Activated CD4-positive, alpha-beta T cell treated with anti-CD3 and anti-CD28 coated beads, Interleukin-2, amount 50 U/mL, for 4 hours (primary cell): ENCODE measurements at places on chromosomes 1 and 21.

DNA sequence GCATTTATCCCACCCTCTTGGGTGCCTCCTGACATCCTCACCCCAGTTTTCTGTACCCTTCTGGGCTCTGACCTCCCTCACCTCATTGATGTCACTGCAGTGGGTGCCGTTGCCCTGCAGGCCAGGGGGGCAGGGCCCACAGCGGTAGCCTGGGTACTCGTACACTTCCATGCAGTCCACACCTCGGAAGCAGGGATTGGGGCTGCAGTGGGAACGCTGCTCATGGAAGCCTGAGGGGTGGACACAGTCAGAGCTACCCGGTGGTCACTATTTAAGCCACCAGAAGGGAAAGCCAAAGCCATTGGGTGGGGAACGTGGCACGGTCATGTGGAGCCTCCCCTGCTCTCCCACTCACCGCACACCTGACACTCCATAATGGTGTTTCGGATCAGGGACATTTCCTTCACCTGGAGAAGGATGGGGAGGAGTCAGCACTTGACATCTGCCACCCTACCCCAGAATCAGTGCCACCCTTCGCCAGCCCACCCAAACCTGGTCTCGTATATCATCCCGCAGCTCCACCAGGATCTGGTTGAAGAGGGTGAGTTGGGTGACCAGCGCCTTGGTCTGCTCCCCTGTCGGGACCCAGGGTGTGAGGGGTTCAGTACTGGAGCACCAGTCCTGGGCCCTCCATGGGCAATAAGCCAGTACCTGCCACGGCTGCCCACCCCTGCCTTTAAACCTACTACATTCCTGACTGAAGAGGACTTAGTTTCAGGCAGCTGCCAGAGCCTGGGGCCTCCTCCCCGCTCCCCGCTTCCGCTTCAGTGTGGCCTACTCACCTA, 4.8 kb downstream of the THBS3 start:
- no peak for DNase-seq

- DNase-seq = no peak
These were observed 86.5 kb downstream of the ELAVL4 start for GRCh38 chr1:50195205-50195604.

DNA sequence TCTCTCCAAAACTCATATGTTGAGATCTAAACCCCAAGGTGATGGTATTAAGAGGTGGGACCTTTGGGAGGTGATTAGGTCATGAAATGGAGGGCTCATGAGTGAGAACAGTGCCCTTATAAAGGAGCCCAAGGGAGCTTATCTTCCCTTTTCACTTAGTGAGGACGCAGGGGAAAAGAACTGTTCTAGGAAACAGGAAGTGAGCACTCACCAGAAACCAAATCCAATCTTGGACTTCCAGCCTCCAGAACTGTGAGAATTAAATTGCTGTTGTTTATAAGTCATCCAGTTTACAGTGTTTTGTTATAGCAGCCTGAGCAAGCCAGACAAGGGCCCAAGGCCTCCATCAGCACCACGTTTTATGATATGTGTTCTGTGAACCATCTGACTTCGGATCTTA, 60.3 kb upstream of the LRRC8D start:
- no peak for DNase-seq

DNA sequence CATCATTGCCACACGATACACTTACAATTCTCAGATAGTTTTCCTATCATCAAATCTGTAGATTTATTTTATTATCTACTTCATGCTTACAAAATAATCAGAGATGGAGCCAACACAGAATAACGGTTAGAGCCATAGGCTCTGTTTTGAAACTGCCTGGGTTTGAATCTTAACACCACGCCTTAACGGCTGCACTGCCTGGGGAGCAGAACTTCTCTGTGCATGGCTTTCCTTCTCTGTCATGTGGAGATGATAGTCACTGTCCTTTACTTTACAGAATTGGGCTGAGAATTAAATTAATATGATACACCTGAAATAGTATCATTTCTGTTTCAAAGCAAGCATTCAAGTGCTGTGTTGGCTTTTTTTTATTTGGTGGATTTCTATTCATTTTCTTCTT, 177.8 kb downstream of the HMCN1 start:
- DNase-seq = no peak

DNA sequence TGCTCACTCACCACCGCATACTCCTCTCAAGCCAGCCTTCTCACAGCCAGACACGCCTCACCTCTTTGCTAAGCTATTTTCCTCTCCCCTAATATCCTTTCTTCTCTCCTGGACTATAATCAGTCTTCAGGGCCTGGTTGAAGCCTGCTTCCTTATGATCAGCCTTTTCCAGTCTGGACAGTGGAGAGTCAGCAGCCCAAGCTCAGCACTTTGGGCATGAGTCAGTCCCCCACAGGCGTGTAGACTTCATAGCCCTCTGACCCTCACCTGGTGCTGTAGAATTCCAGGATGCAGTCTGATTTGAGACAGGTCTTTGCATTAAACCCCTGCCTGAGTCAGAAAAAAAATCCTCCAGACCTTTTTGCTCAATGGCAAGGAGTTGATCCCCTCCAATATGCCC, 2.5 kb downstream of the HPCAL4 start:
- no peak for DNase-seq

GRCh38 chr1:171814692-171815091, 26.6 kb upstream of the DNM3 start:
- DNase-seq = no peak

DNA sequence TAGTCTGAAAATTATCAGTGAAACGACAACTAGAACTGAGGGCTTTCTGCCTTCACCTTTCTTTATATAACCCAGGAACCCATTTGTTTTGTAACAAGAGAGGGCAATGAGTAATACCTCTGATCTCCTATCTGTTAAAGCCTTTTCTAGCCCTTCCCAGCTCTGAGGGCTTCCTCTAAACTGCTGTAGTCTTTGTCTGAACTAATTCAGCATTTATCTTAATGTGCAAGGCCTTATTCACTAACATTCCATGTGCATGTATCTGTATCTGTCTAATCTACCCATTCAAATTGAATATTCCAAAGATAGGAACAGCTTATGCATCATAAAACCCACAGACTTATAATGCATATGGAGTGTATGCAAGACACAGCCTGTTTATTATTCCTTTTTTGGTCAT, 167.1 kb downstream of the LYPLAL1 start:
- no peak for DNase-seq

GRCh38 chr1:23529146-23530086, 1.6 kb downstream of the E2F2 start:
- no peak for DNase-seq

DNA sequence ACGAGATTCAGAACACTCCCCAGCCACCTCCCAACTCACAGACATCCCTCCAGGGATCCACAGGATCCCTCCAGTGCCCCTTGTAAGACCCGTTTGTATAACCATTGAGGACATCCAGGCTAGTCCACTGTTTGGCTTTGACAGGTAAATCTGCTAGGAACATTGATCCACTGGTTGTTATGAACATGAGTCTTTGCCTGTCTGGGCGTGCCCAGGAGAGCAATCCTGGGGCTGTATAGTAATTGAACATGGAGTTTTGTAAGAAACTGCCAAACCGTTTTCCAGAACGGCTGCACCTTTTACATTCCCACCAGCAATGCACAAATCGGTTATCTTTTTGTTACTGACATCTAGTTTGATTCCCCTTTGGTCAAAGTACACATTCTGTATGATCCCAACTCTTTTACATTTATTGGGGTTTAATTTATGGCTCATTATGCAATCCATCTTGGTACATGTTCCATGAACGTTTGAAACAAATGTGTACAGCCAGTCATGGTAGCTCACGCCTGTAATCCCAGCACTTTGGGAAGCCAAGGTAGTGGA, 88.7 kb downstream of the WDR4 start:
- no peak for DNase-seq

GRCh38 chr1:114976891-114977290, 52.7 kb upstream of the TSHB start:
- no peak for DNase-seq

DNA sequence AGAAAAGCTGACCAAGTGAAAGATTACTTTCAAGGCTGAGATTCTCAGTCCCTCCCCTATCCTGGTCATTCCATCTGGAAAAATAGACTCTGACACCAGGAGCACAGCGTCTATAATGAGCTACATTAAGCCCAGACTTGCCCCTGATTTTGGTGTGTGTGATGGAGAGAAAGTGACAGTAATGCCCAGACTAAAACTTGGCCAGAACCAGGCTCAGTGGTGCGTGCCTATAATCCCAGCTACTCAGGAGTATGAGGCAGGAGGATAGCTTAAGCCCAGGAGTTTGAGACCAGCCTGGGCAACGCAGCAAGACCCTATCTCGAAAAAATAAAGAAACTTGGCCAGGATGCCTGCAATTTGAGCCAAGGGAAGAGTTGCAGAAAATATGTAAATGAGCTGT, 15.9 kb downstream of the PLEKHA6 start:
- DNase-seq = no peak

DNA sequence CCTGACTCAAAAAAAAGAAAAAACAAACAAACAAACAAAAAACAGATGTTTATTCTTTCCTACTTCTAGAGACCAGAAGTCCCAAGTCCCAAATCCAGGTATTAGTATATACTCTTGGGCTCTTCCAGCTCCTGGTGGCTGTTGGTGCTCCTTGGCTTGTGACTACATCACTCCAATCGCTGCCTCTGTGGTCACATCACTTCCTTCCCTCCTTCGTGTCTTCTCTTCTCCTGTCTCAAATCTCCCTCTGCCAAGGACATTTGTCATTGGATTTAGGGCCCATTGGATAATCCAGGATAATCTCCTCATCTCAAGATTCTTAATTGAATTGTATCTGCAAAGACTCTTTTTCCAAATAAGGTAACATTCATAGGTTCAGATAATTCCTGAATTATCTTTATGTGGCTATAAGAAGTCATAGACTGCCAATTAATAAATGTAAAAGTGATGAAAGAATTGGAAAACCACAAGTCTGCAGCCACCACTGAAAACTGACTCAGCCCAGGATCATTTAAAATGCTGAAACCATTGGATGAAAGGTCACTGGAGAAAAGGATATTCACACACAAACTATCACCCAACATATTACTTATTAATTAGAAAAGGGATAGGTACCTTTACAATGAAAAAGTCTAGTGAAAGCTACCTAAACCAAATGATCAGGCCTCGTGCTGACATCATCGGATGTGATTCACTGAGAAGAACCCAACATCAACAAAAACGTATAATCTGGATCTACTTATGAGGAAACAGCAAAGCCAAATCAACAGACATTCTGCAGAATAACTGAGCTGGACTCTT, 67.1 kb downstream of the ZNF281 start:
- no peak for DNase-seq

DNA sequence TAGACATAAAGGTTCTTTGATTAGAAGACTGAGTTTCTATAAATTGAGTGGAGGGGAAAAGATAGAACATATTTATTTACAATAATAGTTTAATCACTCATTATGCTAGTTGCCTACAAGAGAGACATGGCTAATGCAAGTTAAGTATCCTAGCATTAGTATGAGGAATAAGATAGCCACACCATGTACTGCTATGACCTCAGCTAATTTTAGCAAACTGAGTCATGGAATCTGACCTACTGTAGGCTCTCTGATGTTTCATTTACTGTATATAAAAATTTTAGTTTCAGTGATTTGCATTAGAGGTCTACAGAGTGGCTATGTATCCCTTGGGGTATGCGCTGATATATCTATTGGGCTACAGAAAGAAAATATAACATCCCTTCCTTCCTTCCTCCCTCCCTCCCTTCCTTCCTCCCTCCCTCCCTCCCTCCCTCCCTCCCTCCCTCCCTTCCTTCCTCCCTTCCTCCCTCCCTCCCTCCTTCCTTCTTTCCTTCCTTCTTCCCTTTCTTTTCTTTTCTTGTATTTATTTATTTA, 5.8 kb downstream of the AGL start:
- no peak for DNase-seq

DNA sequence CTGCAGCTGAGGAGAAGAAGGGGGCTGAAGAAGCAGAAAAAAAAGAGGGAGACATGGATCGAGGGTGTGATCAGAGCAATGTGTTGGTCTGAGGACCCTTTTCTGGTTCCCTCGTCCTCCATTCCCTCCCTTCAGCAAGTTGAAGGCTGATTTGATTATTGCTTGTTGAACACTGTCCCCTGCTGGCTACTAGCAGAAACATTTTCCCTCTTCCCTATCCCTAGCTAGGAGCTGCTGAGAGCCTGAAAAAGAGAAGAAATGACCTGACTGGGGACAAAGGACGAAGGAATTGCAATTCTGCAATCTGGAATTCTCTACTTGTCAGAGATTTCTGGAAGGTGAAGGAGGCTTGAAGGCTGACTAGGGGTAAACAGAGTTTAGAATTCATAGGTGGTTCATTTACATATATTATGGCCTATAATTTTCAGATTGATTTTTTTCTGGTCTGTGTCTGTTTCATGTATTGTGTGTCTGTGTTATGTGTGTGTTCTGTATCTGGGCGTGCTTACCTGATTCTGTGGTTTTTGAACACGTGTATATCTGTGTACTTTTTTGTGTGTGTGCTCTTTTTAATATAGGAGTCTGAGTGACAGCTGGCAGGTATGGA, 9.8 kb downstream of the NHLH1 start:
- DNase-seq = no peak

- DNase-seq = no peak
These were observed 637 bp downstream of the PLXNA2 start for GRCh38 chr1:208243527-208243966.

- no peak for DNase-seq
These were observed 17.7 kb downstream of the METTL13 start for GRCh38 chr1:171799166-171799565.

- DNase-seq = peak; percentile 61
These were observed at the start of gene HPDL for GRCh38 chr1:45326627-45327623. Gene HPDL, plus strand, starts transcription at chr1:45326895. Its CDS starts 254 bp downstream, at chr1:45327149.

- DNase-seq = no peak
These were observed 183.7 kb upstream of the ZC3H12A start for GRCh38 chr1:37290718-37291117.

DNA sequence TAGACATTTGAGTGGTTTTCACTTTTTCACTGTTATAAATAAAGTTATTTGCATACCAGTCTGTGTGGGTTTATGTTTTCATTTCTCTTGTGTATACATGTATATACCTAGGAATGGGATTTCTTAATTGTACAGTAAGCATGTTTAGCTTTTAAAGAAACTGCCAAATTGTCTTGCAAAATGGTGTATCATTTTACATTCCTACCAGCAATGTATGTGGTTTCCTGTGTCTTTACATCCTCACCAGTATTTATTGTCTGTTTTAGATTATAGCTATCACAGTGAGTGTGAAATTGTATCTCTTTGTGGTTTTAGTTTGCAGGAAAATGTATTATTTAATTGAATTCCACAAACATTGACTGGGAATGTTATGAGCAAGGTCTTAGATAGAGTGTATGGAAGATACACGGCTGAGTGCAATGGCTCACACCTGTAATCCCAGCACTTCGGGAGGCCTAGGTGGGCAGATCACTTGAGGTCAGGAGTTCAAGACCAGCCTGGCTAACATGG, 57.3 kb downstream of the MACF1 start:
- DNase-seq = no peak

DNA sequence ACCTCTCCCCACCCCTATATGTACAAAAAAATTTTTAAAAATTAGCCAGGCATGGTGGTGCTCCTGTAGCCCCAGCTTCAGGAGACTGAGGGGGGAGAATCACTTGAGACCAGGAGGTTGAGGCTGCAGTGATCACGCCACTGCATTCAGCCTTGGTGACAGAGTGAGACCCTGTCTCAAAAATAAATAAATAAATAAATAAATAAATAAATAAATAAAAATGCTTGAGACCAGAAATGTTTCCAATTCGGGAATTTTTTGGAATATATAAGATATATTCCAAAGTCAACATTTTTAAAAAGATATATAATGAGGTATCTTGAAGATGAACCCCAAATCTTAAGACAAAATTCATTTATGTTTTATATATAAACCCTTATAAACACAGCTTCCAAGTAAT, 42.4 kb upstream of the RAB4A start:
- DNase-seq = no peak
